ENCODE measurements at places on chromosomes 3 and 15.

GRCh38 chr3:48269592-48269991 is 28.7 kb downstream of the ZNF589 start:
- DNase-seq, result no peak

- no peak for DNase-seq
Observed at GRCh38 chr15:93517176-93517575, 428.2 kb upstream of the RGMA start.

DNA sequence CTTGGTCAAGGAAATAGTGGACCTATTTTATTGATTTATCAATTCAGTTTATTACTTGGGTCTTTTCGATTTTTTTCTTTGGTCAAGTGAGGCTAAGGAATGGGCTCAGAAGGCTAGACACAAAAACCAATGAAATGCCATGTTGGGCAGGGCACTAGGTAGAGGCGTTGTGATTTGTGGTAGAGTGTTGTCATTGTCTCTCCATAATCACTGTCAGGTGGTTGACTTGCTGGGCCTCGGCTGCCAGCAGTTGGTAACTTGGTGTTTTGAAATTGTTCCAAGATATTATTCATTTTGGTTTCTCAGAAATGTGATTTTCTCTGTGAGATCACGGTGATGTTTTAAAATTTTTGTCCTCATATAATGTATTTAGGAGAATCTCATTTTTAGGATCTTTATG is 173.6 kb downstream of the KLHL25 start:
- no peak for DNase-seq

GRCh38 chr3:102687851-102688555 is 253.2 kb downstream of the ZPLD1 start:
- DNase-seq, result no peak
